ENCODE measurements at places on chromosomes 11 and 22.

GRCh38 chr11:13861411-13861810 lies 101.1 kb upstream of the SPON1 start:
- no peak for DNase-seq

DNA sequence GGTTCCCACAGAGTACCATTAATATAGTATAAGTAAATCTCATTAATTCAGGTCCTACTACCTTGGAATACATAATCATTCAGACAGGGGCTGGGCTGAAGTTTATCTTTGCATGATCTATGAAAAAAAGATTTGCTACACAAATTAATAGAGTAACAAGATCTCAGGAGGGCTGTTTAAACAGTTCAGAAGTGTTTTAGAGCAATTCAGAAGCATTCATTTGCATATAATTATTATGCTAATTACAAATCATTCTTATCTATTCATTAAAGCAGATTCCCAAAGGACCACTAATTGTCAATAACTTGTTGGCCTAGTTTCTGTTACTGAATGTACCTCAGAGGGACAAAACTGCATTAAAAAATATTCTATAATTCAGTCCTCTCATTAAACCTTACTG lies 40.5 kb downstream of the PITPNB start:
- no peak for DNase-seq

DNA sequence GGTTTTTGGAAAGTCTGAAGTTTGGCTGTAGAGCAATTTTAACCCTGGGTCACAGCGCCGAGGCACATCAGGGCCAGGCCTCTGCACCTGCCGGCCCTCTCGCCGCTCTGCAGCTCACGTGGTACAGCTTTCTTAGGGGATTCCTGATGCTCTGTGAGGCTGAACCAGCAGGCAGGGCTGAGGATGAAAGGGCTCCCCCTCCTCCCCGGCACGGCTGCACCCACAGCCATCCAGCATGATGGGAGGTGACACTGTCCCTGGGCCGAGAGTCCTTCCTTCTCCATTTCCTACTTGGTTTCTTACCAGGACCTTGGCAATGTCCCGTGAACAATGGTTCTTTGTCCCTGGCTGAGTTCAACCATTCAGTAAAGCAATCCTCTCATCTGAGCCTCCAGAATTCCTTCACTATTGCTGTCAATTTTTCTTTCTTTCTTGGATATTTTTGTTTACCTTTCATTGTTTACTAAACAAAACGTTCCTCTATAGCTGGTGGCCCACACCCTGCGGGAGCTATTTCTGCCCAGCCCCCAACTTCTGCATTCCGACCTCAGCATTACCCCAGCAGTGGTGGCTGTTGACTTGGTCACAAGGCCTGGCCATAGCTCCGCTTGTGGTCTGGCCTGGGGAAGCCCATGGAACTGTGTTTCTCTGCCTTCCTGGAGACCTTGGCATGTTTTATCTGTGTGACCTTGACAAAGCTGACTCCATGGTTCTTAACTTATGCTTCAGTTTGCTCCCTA lies 172.8 kb upstream of the B3GAT1 start:
- DNase-seq = peak; percentile 77

DNA sequence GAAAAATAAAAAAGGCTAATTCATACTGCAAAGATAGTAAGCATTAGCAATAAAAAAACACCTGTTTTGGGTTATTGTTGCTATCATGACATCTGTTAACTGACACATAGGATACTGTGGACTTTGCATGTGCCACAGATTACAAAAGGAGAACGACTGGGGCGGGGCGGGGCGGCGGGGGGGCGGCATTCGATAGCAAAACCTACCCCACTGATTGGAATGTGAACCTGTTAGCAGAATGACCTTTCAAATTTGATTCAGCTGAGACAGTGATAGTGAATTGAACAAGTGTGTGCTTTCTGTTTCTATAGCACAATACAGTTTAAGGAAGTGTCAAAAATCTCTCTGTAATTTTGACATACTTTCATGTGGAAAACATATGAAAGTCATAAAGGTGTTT lies 14.9 kb downstream of the MMP20 start:
- peak; percentile 30 for DNase-seq

- no peak for DNase-seq
Measured at GRCh38 chr11:62022211-62022610, 54.8 kb upstream of the FTH1 start.

DNA sequence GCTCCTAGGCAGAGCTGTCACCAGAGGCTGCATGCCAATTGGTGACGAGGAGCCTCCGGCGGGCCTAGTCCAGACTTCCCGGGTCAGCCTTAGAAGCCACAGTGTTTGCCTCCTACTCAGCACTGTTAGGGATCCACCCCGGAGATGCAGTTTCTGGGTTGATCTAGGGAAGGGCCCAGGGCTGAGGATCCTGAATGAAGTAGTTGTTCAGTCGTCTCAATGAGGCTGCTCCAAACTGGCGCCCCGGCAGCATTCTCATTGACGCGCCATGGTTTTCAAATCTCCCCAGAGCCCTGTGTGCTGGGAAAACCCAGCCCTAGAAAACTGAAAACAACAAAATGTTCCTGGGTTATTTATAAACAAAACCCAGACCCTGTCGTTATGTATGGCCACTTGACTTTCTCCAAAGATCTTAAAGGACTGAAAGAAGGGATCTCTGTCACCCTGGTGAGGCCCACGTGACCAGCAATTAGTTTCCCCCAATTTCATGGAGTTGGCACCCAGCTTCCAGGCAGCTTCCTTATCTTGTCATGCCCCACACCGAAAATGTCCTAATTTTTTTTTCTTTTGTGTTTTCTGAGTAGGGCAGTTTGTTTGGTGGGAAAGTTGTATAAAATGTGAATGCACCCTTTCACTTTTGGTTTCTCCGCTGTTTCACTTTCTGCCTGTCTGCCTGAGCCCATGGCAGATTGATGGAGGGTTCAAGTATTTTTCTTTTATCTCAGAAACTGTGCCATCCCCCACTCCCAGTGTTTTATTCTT lies 2.0 kb upstream of the EHD1 start:
- DNase-seq = no peak

- no peak for DNase-seq
Measured at GRCh38 chr11:107733518-107733917, 21.7 kb upstream of the SLN start.

- DNase-seq = no peak
Measured at GRCh38 chr11:59548309-59548656, 36.9 kb downstream of the OR4D9 start.

DNA sequence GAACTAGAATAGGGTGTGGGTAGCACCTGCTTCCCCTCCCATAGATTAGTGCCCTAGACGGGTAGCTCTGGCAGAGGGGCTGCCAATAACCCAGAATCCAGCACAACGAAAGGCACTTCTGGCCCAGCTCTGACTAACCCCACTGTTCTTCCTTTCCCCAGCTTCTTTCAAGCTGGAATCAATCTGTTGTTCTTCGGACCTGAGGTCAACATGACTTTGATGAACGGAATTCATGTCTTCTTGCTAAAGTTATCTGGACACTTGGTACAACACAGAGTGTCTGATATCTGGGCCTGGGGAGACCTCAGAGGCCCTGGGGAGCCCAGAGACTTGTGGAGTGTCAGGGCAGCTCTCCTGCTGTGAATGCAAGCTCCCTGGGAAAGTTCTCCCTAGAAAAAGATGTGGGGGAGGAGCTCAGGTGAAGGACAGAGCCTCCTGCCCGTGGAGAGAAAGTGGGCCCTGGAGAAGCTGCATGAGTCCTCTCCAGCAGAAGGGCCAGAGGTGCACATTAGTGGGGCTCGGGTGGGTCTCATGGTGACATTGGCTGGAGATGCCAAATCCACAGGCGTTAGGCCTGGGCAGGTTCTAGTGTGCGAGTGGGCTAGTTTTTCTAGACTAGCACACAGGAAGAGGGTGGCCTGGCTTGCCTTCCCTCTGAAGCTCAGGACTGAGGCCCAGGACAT lies 6.3 kb downstream of the KCNJ11 start:
- DNase-seq = no peak

DNA sequence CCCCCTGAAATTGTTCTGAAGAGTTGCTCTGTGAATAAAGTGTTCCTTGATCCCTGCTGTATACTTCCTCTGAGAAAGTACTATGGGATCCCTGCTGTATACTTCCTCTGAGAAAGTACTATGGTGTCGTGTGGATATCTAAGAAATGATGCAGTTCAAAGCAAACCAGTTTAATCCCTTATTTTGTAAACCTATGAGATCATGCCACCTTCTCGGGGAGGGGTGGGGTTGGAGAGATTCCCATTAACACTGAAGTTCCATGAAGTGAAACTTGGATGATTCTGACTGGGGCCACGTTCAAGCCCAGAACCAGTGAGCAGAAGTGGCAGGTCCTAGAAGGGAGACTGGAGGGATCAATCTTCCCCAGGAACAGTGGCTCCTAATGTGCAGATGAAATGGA lies 13.0 kb upstream of the TP53AIP1 start:
- DNase-seq = no peak

DNA sequence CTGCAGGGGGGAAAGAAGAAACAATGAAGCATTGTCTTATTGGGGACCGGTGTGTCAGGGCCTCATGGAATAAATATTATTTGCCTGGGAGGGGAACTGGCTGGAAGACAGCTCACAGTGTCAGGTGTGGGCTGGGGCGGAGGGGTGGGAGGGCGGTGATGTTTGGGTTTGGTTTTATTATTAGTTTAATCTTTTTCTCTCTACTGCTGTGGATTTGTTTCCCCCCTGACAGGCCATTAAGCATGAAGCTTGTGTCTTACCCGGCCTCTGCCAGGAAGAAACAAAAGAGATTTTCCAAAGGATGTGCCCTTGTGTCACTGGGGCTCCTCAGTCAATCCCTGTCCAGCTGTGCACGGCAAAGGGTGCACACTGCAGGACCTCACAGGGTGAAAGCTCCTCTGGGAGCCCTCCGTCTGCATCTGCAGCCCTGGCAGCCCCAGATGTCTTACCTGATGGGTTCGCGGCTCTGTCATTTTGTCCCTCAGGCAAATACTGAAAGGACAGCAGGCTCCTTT lies 203.1 kb upstream of the TMEM45B start:
- no peak for DNase-seq

GRCh38 chr11:111676878-111677585 lies 74.8 kb downstream of the SIK2 start:
- DNase-seq = no peak

GRCh38 chr11:6200975-6201374 lies 2.0 kb downstream of the OR52W1 start:
- peak; percentile 97 for DNase-seq

- no peak for DNase-seq
Measured at GRCh38 chr11:70740488-70740851, 342.1 kb downstream of the CTTN start.

DNA sequence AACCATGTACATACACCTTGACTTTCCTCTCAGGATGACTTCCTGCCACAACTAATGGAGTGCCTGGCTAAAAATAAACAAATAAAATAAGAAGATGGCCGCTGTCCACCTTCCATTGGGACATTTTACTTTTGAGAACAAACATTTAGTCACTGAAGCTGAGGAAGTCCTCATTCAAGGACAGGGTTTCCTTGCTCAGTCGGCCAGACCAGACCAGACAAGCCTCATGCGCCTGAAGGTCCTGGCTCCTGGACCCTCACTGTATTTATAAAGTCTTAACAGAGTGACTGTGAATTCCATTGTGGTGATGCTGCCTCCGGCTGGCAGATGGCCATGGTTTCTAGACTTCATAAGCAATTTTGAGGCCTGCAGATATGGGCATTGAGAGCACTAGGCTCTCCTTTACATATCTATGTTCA lies 114.5 kb downstream of the MAML2 start:
- peak; percentile 24 for DNase-seq

- DNase-seq = no peak
Measured at GRCh38 chr11:85132851-85133585, 494.1 kb downstream of the DLG2 start.

DNA sequence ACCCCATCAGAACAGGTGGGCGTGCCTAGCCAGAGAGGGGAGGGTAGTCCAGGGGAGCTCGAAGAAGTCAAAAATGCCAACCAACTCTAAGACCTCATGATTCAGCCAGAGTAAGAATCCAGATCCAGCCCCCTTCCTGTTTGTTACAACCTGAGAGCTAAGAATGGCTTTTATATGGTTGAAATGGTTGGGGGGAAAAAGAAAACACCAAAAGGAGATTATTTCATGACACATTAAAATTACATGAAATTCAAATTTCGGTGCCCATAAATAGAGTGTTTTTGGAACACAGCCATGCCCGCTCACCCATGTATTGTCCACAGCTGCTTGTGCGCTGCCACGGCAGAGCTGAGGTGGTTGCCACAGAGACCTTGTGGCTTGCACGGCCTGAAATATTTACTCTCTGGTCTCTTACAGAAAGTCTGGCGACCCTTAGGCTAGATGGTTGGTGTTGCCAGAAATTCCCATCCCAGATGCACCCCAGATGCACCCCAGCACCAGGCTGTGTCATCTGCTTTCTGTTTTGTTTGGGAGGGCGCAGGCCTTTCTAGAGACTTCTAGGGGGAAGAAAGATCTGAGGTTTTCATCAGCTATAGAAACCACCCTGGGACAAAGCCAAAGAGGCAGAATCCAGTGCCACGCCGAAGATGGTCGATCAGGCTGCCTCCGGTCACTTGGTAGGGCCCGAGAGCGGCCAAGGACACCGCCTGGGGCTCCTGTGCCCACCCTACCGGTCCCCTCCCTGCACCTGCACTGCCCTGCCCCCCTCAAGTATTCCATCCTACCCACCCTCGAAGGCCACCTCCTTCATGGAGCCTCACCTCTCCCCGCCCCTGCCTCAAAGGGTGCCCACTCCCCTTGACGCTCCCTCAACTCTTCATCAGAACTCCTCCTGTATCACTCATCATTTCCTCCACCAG lies 80.2 kb downstream of the DSCAML1 start:
- no peak for DNase-seq

GRCh38 chr11:113420808-113421207 lies 33.2 kb downstream of the ANKK1 start:
- DNase-seq = no peak

- peak; percentile 17 for DNase-seq
Measured at GRCh38 chr11:13249992-13250391, 27.6 kb upstream of the BMAL1 start.

- no peak for DNase-seq
Measured at GRCh38 chr11:60100516-60100915, 12.1 kb downstream of the MS4A2 start.

GRCh38 chr11:1221848-1222311 lies 986 bp upstream of the MUC5B start:
- DNase-seq = no peak

DNA sequence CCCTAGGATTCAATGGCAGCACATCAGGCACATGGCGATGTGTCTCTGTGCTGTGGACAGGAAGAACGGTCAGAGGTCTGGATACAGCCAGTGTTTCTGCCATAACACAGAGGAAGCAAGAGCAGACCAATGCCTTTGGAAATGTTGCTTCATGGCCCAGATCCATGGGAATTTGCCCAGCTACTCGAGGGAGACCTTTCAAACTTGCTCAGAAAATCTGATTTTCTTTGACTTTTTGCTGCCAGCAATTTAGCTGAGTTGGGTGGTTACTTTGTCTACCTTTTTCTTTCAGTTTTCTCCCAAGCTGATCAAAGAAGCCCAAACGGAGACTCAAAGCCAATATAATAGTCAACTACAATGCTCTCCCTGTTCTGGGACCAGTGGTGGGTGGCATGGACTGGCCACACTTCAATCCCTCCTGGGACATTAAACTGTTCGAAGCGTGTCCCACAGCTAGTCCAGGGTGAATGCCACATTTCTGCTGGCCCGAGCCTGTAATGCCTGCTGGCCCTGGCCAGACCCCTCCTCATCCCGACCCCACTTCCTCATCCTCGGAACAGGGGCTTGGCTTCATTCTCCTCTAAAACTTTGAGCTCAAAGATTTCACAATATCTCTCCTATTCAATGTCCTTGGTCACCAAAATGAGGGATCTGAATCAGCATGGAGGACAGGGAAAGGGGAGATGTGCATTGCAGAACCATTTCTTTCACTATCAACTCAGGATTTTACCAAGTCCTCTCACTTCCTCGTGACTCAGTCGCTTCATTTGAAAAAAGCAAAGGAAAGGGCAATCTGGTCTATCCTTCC lies 93.3 kb downstream of the ABTB2 start:
- DNase-seq = no peak

- DNase-seq = no peak
Measured at GRCh38 chr11:27868226-27868625, 168.0 kb upstream of the BDNF start.

All from suppressor macrophage (primary cell).